Peyer's patch (tissue), 4 donors: ENCODE measurements at places on chromosomes 5 and 9. TPM values are rescaled to one million over a fixed set of nuclear protein-coding genes. Genes with fewer than 3 reads are reported as not detected.

The GPX8 gene
- 0.88 TPM for total RNA-seq

The INSL6 gene
- not detected for total RNA-seq

The VDAC1 gene
- total RNA-seq: 162 TPM

The LECT2 gene
- not detected for total RNA-seq

The LIX1 gene
- total RNA-seq: 0.13 TPM

DNA sequence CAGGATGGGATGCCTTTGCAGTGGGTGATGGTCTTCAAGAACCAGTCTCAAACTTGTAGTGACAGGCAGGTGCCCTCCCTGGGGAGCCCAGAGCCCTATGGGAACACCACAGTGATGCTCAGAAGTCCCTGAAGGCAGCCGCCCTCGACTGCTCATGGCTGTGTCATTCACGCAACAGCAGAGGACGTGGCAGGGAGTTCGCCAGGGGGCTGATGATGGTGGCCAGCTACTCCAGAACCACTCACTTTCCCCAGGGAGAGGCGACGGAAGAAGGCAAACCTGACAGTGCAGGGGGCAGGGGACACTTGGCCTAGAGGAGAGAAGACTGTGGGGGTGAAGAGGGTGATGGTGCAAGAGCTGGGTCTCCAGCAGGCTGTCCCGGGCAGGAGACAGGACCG, 4.0 kb downstream of the IL13 start:
- no peak overlapping the region for H3K27ac ChIP-seq
- no peak for DNase-seq
- no peaks in the 10 kb centered on the region for H3K36me3 ChIP-seq
- no peak overlapping the region for H3K4me3 ChIP-seq

GRCh38 chr9:133830310-133830709, 92.2 kb upstream of the SARDH start:
- H3K27ac ChIP-seq: no peak overlapping the region
- H3K4me3 ChIP-seq: no peak overlapping the region
- no peaks in the 10 kb centered on the region for H3K4me1 ChIP-seq
- H3K27me3 ChIP-seq: no peaks in the 10 kb centered on the region
- no peaks in the 10 kb centered on the region for H3K36me3 ChIP-seq

DNA sequence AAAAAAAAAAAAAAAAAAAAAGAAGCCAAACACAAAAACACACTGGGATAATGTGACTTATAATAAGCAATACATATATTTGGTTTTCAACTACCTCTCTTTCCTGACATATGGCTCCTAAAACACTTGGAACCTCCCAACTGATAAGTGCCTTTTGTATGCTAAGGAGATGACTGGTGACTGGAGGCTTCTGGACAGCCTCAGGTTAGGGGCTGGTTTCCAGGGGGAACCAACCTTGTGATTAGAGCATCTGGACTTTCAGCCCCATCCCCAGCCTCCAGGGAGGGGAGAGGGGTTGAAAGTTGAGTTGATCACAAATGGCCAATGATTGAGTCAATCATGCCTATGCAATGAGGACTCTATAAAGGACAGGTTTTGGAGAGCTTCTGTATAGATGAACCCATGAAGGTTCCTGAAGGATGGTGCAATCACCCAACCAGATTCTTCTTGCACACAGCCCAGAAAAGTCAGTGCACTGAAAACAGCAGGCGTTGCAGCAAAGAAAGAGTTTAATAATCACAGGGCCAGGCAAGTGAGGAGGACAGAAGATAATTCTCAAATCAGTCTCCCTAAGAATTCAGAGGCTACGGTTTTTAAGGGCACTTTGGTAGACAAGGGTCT, 276.7 kb downstream of the AUH start:
- no peak overlapping the region for H3K27ac ChIP-seq
- no peaks in the 10 kb centered on the region for H3K36me3 ChIP-seq
- DNase-seq: no peak
- no peaks in the 10 kb centered on the region for H3K27me3 ChIP-seq
- H3K4me3 ChIP-seq: no peak overlapping the region
- no peaks in the 10 kb centered on the region for H3K4me1 ChIP-seq

DNA sequence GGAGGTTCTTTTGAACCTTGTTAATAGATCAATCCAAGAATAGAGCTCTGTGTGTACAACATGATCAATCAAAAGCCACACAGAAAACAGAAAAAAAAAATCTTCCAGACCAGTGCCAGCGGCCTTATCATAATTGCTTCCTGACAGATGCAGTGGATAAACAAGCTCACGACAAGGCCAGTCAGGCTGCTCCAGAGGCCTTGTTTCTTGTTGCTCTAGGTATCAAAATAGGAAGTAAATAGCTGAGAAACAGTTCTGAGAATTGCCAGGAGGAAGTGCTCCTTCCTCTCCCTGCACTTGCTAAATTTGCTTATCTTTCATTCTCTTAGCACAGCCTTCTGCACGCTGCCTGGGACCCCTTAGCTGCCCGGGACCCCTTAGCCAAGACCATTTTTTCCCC, 199.0 kb upstream of the TARS1 start:
- no peak overlapping the region for H3K27ac ChIP-seq
- no peaks in the 10 kb centered on the region for H3K27me3 ChIP-seq
- DNase-seq: peak; percentile 44
- no peaks in the 10 kb centered on the region for H3K36me3 ChIP-seq

- peak overlapping the region; percentile 6 for H3K4me3 ChIP-seq
- H3K36me3 ChIP-seq: peaks cover 21% of the 10 kb centered on the region
- H3K27ac ChIP-seq: peak overlapping the region; percentile 97
- H3K27me3 ChIP-seq: no peaks in the 10 kb centered on the region
Observed at GRCh38 chr5:163508753-163509152, 3.3 kb downstream of the MAT2B start.

GRCh38 chr5:139650031-139650688, 2.0 kb downstream of the CXXC5 start:
- H3K36me3 ChIP-seq: no peaks in the 10 kb centered on the region
- no peak for DNase-seq
- peak overlapping the region; percentile 86 for H3K27ac ChIP-seq
- no peaks in the 10 kb centered on the region for H3K27me3 ChIP-seq
- H3K4me3 ChIP-seq: peak overlapping the region; percentile 95

DNA sequence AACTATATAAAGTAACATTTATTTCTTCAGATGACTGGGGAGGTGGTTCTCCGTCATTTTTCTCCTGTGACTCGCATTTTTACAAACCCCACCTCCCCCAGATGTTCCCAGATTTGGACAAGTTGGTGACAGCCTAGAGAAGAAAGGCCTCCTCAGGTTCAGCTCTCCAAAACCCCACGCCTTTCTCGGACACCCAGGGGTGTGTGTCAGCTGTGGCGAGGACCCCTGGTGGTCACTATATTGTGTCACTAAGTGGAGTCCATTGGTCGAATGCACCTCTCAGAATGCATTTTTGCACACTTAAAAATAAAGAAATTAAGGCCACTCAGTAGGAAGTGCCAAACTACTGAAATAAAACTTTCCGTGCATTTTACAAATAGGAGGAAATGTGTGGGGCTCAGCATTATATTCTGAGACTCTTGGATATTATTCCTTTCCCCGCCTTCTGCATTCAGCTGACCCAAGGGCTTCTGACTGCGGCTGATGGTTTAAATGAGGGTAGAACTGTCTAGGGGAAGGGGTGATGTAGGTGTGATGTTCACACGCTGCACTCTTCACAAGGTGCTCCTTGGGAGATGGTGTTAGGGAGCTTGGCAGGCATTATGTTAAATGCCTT, 47.6 kb downstream of the ACO1 start:
- no peaks in the 10 kb centered on the region for H3K4me1 ChIP-seq
- no peak overlapping the region for H3K4me3 ChIP-seq
- DNase-seq: peak; percentile 55
- no peaks in the 10 kb centered on the region for H3K27me3 ChIP-seq
- no peak overlapping the region for H3K27ac ChIP-seq

DNA sequence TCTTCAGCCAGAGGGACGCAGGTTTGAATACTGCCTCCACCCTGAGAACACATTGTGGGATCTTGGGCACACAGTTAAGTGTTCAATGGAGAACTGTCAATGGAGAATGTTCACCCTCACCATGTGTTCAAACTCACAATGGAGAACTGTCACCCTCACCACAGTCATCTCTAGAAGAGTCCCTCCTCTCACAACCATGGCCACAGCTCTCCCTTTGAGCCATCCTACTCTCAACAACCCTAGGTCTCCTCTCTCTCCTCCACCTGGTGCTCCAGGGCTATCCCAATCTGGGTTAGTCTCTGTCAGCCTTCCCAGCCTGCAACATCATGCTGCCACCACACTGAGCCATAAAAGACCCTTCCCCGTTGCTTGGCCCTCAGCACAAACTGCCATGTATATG, 36.3 kb upstream of the HAND1 start:
- H3K4me3 ChIP-seq: no peak overlapping the region
- H3K27ac ChIP-seq: no peak overlapping the region
- H3K4me1 ChIP-seq: no peaks in the 10 kb centered on the region
- DNase-seq: no peak
- H3K36me3 ChIP-seq: no peaks in the 10 kb centered on the region
- no peaks in the 10 kb centered on the region for H3K27me3 ChIP-seq

GRCh38 chr5:81428861-81429260, 34.9 kb upstream of the ACOT12 start:
- H3K4me1 ChIP-seq: no peaks in the 10 kb centered on the region
- DNase-seq: no peak
- no peak overlapping the region for H3K27ac ChIP-seq

- DNase-seq: no peak
- no peak overlapping the region for H3K27ac ChIP-seq
- H3K36me3 ChIP-seq: no peaks in the 10 kb centered on the region
Observed at GRCh38 chr9:4596165-4596922, 65.8 kb upstream of the PLPP6 start.

DNA sequence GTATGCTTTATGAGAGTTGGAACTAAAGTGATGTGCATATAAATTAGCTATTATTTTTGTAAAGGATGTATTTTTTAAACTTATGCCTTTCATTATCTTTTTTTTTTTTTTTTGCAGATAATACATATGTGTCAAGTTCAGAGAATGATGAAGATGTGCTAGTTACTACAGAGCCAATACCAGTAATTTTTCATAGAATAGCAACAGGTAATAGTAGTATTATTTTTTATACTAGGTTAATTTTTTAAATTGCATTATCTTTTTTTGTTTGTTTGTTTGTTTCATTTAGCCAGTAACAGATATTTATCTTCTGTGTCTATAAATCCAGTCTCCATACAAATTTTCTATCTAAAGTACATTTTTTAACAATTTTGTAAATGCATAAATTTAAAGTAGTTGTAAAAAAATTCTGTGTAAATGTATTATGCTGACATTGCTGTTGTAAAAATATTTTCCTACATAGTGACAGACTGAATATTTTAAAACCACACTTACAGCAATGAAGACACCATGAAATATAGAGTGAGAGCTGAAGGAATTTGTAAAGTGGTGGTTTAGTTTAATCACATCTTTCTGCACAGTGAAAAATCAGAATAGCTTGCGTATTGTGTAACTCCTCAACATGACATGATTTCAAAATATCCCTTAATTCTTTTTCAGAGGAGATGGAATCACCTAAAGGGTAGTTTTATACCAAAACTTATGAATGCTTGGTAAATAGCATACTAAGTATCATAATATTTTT, 93.3 kb downstream of the PARP8 start:
- no peaks in the 10 kb centered on the region for H3K27me3 ChIP-seq
- no peak overlapping the region for H3K4me3 ChIP-seq
- H3K27ac ChIP-seq: no peak overlapping the region
- no peaks in the 10 kb centered on the region for H3K36me3 ChIP-seq
- H3K4me1 ChIP-seq: no peaks in the 10 kb centered on the region

DNA sequence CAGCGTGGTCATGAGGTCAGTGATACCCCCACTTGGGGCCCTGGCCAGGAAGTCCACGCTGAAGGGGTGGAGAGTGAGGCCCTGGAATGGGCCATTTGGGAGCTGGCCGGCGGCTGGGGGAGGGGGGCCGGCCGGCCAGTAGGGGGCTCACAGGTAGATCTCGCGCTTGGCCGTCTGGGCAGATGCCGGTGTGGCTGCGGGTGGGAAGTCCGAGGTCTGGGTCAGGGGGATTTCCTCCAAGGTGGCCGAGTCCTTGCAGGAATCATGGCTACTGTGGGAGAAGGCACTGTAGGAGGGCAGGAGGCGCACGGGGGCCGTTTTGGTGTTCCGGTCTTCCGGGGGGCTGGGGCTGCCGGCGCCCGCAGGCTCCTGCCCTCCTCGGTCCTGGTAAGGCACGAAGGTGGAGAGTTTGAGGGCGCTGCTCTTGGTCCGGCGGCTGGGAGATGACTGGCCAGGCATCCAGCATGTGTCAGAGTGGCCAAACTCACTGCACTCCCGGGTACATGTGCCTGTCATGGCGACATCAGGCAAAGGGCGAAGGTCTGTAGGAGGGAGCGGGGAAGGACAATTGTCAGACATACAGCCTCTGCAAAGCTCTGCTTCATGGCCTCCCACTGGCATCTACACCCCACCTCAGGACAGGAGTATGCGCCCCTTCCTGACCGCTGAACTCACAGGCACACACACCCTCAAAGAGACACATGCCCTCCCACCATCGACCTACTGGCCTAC, 24.1 kb downstream of the PCDH1 start:
- no peaks in the 10 kb centered on the region for H3K4me1 ChIP-seq
- no peaks in the 10 kb centered on the region for H3K36me3 ChIP-seq

- H3K27ac ChIP-seq: no peak overlapping the region
- no peaks in the 10 kb centered on the region for H3K4me1 ChIP-seq
- H3K36me3 ChIP-seq: no peaks in the 10 kb centered on the region
Observed at GRCh38 chr5:15634591-15635288, 134.8 kb downstream of the FBXL7 start.

GRCh38 chr5:124315741-124316415, 430.6 kb downstream of the ZNF608 start:
- H3K4me1 ChIP-seq: no peaks in the 10 kb centered on the region
- H3K27me3 ChIP-seq: no peaks in the 10 kb centered on the region
- DNase-seq: no peak
- H3K27ac ChIP-seq: no peak overlapping the region
- H3K4me3 ChIP-seq: no peak overlapping the region

DNA sequence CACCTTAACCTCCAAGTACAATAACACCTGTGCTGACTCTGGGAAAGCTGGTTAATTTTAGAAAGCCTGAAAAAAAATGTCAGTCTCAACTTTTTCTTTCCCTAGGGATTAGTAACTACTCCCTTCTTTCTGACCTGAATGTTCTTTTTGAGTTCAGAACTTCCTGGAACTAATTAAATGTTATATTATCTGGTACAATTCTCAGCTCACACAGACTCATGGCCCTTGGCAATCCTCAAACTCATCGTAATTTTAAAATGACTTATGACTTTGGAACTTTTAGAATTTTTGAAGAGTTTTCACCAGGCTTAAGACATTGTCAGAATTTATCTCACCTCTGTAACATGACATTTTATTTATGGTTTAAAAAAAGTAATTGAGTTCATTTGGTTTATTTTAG, 315.0 kb downstream of the FER start:
- H3K27me3 ChIP-seq: no peaks in the 10 kb centered on the region
- H3K36me3 ChIP-seq: no peaks in the 10 kb centered on the region
- H3K4me1 ChIP-seq: no peaks in the 10 kb centered on the region
- H3K27ac ChIP-seq: no peak overlapping the region
- no peak overlapping the region for H3K4me3 ChIP-seq

DNA sequence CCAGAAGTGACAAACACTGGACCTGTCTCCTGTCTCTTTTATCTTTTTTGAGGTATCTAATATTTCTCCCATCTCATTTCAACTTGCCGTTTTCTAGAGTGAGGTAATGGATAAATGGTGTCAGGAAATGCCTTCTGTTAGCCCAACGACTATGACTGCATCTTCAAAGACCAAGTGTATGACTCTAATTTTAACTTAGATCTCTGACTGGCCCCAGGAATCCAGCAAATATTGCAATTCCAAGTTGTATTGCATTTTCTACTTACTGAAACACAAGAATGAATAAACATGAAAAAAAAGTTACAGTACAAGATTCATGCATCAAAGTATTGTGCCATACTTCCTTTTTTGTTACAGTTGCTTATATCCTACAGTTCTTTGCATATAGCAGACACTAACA, 26.3 kb downstream of the SLC28A3 start:
- DNase-seq: no peak
- no peaks in the 10 kb centered on the region for H3K36me3 ChIP-seq
- no peak overlapping the region for H3K4me3 ChIP-seq
- H3K27ac ChIP-seq: no peak overlapping the region
- no peaks in the 10 kb centered on the region for H3K27me3 ChIP-seq
